Stimulated activated CD4-positive, alpha-beta T cell treated with anti-CD3 and anti-CD28 coated beads, Interleukin-1b, Interleukin-23, amount 100 ng/mL, for 4 hours (primary cell): ENCODE measurements at places on chromosomes 5 and 9.

DNA sequence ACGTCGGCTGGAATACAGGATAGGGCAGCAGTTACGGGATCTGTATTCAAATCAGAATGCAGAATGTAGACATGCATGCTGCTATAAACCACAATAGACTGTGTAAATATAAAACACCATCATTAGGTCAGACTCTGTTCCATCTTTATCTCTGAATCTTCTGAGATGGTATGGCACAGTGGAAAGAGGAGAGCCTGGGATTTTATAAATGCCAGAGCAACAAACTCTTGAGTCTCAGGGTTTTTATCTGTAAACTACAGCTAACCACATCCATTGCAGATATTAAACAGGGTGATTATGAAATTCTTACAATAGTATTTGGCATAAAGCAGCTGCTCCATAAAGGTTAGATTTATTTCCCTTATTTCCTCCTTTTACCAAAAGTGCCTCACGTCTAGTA, 108.7 kb downstream of the ZDHHC21 start:
- DNase-seq = no peak

DNA sequence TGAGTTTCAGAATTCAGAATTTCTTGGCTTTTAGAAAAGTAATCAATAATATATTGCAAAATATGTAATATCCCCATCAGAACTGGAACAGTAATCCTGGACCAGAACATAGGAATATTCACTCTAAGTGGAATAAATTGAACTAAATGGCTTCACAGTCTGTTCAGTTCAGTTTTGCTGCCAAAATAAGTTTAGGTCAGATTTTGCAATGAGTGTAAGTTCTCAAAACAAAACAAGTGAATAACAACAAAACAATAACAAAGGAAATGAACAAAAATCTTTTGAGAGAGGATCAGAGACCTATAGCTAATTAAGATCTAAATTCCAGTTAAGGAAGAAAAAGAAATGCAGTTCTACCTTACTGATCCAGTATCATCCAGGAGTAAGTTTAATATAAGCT, 9.3 kb downstream of the PTGER4 start:
- no peak for DNase-seq

GRCh38 chr9:114014044-114014443, 64.1 kb downstream of the AMBP start:
- no peak for DNase-seq

DNA sequence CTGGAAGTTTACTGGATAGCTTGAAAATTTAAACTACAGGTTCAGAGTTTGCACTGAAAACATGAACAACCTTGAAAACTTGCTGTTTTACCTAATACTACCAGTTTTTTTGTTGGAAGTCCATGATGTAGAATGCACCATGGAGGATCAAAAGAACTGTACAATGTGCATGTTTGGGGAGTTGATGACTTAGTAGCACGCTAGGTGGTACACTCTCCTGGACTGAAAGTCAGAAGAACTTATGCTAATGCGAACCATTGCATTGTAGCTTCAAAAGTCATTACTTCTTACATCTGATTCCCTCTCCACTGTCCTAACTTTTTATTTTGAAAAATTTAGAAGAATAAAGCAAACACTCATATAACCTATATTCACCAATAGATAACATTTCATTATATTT, 211.0 kb downstream of the OSTF1 start:
- DNase-seq = no peak

- no peak for DNase-seq
Measured at GRCh38 chr9:95025213-95026147, 292.0 kb downstream of the FANCC start.

DNA sequence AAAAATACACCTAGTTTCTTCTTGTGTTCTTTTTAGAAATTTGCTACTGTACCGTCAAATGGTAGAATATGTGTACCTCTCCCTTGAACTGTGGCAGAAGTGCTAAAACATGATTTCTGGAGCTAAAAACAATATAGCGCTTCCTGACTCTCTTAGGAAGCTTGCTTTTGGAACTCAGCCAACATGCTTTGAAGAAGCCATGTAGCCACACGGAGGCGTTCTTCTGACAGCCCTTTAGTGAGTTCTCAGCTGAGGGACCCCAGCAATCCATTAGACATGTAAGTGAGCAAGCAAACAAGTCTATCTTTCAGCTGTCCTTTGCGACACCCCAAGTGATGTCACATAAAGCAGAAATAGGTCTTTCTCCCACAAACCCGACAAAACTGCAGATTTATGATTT, 917.0 kb downstream of the CDH9 start:
- DNase-seq = no peak

DNA sequence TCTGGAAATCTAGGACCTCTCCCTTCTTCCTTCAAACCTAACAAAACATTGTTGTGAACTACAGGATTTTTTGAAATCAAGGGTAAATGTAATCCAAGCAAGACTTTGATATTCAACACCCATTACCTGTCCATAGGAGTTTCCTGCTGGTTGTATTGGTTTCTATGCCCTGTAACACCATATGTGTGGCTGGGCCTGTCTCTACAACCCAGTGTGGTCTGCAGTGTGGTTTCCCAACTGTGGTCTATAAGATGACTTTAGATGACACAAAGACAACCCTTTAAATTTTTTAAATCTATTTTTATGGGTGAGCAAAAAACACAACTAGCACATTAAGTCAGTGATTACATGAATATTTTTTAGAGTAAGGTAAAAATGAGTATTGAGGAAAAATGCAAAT, 93.1 kb downstream of the SMIM15 start:
- DNase-seq = no peak

GRCh38 chr9:105044518-105044917, 116.6 kb upstream of the ABCA1 start:
- DNase-seq = no peak

DNA sequence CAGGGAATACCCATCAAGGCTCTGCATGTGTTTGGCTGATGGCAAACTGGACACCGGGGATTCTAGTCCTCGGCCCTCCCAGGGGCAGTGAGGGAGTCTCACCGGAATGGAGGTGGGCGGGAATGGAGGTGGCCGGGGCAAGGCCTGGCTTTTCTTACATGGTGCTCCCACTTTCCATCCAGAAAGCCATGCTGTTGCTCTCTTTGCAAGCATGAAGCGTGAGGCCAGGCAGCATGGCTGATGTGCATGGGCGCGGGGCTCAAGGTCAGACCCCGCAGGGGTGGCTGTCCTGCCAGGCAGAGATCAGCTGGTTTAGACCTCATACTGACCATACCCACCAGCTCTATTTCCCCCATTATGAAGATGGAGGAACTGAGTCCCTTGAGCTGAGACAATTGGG, 108.0 kb upstream of the PHYKPL start:
- DNase-seq = no peak

GRCh38 chr9:86454701-86455615, 100.7 kb upstream of the TUT7 start:
- DNase-seq = no peak

- DNase-seq = no peak
Measured at GRCh38 chr9:137738703-137739102, 119.9 kb downstream of the EHMT1 start.

GRCh38 chr5:175060257-175060656, 335.9 kb downstream of the MSX2 start:
- no peak for DNase-seq

DNA sequence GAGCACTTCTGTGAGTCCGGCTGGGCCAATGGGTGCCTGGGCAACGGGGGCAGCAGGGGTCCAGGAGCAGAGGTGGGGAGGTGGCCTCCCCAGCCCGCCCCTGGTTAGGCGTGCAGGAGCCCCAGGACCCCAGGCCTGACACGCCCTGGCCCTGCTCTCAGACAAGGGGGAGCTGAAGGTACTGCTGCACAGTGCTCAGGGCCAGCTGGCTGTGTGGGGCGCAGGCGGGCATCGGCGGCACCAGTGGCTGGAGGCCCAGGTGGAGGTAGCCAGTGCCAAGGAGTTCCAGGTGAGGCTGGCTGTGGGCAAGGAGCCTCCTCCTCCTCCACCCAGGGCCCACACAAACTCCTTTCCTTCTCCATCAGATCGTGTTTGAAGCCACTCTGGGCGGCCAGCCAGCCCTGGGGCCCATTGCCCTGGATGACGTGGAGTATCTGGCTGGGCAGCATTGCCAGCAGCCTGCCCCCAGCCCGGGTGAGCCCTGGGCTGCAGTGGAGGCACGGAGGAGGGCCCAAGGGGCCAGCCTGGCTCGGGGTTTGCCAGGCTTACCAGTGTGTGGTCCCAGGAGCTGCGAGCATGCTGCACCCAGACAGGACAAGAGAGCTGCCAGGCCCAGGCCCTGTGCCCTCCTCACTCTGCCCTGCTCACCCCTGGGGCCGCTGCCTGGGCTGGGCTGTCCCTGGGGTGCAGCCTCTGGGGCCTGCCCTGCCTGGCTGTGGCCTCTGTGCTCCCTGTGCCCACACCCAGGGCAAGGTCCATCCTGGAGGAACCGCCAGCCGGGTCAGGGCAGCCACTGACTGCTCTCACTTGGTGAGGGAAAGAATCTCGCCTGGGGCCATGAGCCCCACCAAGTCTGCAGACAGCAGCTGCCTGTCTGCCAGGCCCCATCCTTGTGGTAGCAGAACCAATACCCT, 7.0 kb downstream of the MAMDC4 start:
- DNase-seq = no peak

GRCh38 chr5:129771058-129771838, 23.4 kb downstream of the MINAR2 start:
- DNase-seq = peak; percentile 15

DNA sequence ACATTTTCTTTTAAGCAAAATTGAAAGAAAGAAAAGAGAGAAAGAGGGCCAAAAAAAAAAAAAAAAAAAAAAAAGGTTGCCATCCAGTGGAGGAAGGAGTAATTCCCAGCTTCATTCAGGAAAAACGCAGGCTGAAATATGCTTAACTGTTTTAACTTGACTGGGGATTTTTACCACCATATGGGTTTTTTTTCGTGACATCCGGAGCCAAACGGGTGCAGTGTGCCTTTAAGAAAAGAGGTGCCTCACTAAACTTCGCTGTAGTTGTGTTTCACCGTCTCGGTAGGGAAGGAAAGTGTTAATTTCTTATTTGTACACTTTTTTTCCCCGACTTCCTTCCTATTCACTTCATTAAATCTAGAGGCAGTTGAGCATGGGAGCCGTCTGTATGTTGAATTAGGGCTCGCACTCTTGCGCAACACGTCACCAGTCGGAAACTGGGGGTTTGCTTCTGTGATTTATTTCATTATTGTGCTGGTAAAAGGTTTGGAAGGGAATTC, 143.0 kb downstream of the SMARCA2 start:
- DNase-seq = peak; percentile 14
